Femur (tissue), 1 donor: ENCODE measurements at places on chromosomes 6 and 20.

- no peak for DNase-seq
Observed at GRCh38 chr20:35697696-35698297, 1.4 kb downstream of the NFS1 start.

GRCh38 chr20:53371216-53371615 lies 222.4 kb downstream of the ZNF217 start:
- DNase-seq, result no peak

DNA sequence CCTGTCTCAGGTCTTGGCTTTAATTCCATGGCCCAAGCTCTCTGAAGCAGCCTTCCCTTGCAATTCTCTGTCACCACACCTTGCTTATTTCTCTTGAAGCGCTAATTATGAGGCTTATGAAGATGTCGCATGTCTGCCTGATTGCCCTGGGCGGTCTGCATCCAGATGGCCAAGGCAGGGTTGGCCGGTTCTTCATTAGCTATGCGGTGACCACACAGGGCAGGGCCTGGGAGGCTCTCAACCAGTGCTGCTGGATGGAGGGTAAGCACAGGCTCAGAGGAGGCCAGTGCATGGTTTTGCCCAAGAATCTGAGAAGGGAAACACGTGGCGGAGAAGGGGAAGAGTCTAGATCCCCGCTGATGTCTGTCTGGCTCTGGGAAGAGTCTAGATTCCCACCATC lies 528.7 kb downstream of the CDH26 start:
- no peak for DNase-seq

GRCh38 chr6:16956361-16956760 lies 145.5 kb upstream of the STMND1 start:
- DNase-seq, result no peak

GRCh38 chr6:2663123-2663522 lies 87.6 kb downstream of the MYLK4 start:
- DNase-seq, result no peak

DNA sequence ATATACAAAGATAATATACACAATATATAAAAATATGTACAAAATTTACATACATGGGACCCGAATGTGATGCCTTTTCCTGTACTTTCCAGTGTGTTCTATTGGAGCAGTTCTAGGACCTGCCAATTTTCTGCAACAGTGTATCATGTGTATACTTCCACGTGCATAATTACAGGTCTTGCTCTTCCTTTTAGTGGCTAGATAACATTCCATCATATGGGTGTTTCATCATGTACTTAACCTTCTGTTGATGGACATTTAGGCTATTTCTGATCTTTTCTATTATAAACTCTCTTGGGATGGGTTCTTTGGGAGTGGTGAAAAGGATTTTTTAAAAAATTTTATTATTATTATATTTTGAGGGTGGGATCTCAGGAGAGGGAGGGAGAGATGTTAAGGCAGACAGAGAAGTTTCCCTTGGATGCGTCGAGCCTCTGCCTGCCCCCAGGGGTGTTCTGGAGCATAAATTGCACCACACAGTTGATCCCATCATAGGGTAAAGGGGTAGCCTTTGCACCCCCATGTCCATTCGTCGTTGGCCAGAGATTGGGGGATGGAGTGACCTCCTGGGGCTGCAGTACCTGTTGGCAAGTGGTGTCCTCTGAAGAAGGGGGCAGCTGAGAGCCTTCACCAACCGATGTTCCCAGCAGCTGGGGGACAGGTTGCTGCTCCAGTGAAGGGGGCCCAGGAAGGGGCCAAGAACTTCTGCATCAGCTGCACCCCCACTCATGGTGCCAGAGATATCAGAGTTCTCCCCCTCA lies 110.3 kb downstream of the TOX2 start:
- no peak for DNase-seq

DNA sequence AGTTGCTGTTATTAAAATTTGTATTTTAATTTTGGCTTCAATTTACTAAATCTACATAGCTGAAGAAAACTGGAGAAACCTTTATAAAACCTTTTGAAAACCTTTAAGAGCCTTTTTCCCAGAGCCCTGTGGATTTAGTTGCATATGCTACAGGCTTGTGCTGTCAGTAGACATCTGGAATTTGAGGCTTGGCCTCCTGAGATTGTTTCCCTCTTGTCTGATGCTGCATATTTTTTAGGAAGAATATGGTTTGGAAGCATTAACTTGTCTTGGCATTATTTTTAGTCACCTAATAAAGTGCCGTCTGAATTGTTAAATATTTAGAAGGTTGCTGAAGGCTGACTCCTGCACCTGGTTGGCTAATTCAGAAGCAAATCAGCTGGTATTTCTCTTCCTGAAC lies 369.4 kb downstream of the UTRN start:
- no peak for DNase-seq

- DNase-seq, result no peak
Observed at GRCh38 chr6:10882657-10883171, 873 bp upstream of the GCM2 start.

GRCh38 chr6:4348462-4349112 lies 213.2 kb upstream of the ECI2 start:
- DNase-seq, result no peak

- no peak for DNase-seq
Observed at GRCh38 chr6:1203546-1203945, 108.4 kb upstream of the FOXQ1 start.

DNA sequence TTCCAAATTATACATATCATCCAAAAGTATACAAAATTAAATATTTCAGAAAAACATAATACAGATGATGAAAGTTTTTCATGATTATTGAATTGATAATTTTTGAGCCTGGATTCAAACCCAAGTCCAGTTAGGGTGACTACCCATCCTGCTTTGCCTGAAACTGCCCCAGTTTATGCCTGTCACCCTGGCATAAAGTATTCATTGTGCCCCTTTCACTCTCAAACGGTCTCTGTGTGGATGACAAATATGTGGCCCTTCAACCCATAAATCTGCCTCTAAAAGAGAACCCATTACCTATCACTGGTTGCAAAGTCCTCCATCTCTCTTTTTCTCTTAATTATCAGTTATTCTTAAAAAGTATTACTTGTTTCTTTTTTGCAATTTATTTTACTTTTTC lies 553.7 kb upstream of the JARID2 start:
- DNase-seq, result no peak

GRCh38 chr6:3481640-3482039 lies 24.8 kb upstream of the SLC22A23 start:
- DNase-seq, result no peak

GRCh38 chr6:36625158-36625919 lies 31.2 kb downstream of the SRSF3 start:
- peak; percentile 71 for DNase-seq

DNA sequence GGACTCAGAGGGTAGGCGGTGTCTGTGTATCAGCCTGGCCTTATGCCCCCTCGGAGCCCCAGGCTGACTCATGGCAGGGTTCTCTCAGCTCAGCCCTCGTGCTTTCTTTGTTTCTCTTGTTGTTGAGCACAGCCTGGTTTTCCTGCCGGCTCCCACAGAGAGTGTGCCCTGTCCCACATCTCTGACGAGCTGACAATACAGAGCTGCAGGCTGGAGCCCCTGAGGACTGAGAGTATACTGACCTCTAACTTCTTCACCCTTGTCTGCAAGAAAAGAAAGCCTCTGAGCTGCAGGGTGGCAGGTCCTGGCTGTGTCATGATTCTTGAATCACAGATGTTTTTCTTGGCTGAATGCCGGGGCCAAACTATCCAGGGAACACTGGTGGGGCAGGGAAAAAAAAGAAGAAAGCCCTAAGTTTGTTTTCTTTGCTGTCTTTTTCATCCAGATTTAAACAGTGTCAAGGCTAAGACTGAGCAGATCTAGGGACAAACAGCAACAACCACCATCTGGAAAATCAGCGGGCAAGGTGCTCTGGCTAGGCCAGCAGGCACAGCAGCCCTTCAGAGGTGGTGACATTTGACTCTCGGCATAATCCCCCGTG lies 63.3 kb upstream of the ZNF133 start:
- peak; percentile 49 for DNase-seq
